PC-3 (cell line): ENCODE measurements at places on chromosomes 11 and 22. TPM values are rescaled to one million over a fixed set of nuclear protein-coding genes. Genes with fewer than 3 reads are reported as not detected.
A peak's percentile ranks its signal among the peaks of the same experiment; 100 is the strongest.

RAB39A gene
- not detected in 2 replicates for total RNA-seq

- DNase-seq: no peak
- H3K36me3 ChIP-seq: no peaks in the 10 kb centered on the region
- H3K27ac ChIP-seq: no peak overlapping the region
- H3K4me3 ChIP-seq: no peak overlapping the region
Observed at GRCh38 chr22:43829904-43830851, 18.1 kb upstream of the EFCAB6 start.

- H3K36me3 ChIP-seq: no peaks in the 10 kb centered on the region
- no peak overlapping the region for H3K4me3 ChIP-seq
- no peaks in the 10 kb centered on the region for H3K27me3 ChIP-seq
- no peak for DNase-seq
- no peaks in the 10 kb centered on the region for H3K4me1 ChIP-seq
Observed at GRCh38 chr11:5362017-5362625, 10.8 kb downstream of the OR51B6 start.

- no peak overlapping the region for H3K4me3 ChIP-seq
- H3K27me3 ChIP-seq: peaks cover 29% of the 10 kb centered on the region
- H3K27ac ChIP-seq: no peak overlapping the region
Observed at GRCh38 chr11:126891556-126892217, 108.9 kb downstream of the KIRREL3 start.

- H3K36me3 ChIP-seq: peaks cover 14% of the 10 kb centered on the region; the same call in 1 of the 2 replicates
- H3K4me1 ChIP-seq: peaks cover 10% of the 10 kb centered on the region
- H3K4me3 ChIP-seq: no peak overlapping the region
- 0 out of 2 replicates have a peak overlapping the region, but pooled peaks have one; percentile 13 for H3K27ac ChIP-seq
- DNase-seq: peak; percentile 65
Observed at GRCh38 chr22:40410272-40410671, 39.9 kb downstream of the SGSM3 start.

DNA sequence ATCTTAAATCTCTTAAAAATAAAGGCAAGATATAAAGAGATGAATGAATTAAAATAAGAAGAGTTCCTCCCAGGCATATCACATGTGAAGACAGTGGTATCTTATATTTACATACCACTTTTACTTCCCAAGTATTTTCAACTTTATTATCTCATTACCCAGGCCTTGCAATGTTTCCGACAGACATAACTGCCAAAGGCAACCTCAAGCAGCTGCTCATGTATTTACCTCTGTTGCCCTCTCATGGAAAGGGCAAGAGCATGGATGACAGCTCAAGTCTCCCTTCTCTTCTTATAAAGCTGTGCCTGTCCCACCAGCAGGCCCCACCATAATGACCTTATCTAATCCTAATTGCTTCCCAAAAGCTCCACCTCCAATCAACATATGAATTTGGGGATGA is 894.2 kb downstream of the NTM start:
- H3K4me3 ChIP-seq: no peak overlapping the region
- no peak for DNase-seq
- peaks cover 13% of the 10 kb centered on the region; the same call in 1 of the 2 replicates for H3K27me3 ChIP-seq

- no peaks in the 10 kb centered on the region for H3K4me1 ChIP-seq
- H3K4me3 ChIP-seq: no peak overlapping the region
- H3K36me3 ChIP-seq: no peaks in the 10 kb centered on the region
- peaks cover 97% of the 10 kb centered on the region for H3K27me3 ChIP-seq
- no peak for DNase-seq
Observed at GRCh38 chr11:107621081-107621480, 30.1 kb downstream of the ELMOD1 start.

DNA sequence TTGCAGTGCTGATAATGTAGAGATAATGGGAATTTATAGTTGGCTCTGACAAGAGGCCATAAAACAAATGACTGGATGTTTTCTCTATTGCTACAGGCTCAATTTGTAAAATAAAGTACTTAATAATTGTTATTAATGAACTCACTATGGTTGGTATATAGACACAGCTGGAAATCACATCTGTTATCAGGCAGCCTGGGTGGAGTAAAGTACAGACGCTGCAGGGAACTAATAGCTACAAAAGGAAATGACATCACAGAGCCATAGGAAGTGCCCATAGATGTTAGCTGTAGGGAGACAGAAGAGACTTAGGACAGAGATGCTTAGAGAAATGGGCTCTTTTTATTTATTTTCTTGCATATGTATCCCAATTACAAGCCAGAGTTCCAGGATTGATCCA is 81.0 kb upstream of the SNX19 start:
- no peak overlapping the region for H3K4me3 ChIP-seq
- H3K27me3 ChIP-seq: no peaks in the 10 kb centered on the region
- DNase-seq: no peak
- no peaks in the 10 kb centered on the region for H3K36me3 ChIP-seq
- peaks cover 38% of the 10 kb centered on the region for H3K4me1 ChIP-seq

DNA sequence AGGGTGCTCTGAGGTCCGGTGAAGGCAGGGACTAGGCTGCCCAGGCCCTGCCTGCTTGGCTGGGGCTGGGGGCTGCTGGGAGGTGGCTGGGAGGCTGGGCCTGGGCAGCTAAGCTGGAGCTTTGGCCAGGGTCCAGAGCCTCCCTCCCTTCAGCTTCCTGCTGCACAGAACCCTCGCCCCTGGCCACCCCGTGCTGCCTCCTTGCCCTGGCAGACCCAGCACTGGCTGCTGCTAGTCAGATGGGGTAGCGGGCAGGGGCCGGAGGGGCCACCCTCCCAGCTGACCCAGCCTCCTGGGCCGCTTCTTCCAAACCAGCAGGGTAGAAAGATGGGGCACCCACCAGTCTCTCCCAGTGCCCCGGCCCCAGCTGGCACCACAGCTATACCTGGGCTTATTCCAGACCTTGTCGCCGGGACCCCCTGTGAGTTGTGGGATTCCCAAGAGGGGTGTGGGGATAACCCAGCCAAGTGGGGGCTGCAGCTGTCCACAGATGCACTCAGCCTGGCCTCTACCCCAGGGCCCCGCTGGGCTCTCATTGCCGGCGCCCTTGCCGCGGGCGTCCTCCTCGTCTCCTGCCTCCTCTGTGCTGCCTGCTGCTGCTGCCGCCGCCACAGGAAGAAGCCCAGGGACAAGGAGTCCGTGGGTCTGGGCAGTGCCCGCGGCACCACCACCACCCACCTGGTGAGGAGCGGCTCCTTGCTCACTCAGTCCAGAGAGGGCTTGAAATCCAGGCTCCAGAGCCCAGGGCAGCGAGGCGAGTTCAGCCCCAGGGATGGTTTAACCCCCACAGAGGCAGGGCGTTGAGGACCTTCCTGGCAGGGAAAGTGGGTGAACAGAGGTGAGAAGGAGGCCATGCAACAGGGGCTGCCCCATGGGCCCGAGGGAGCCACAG is at the start of gene SYT8:
SYT8 (plus strand) TSS at position 212 of the 892 bp plus-strand sequence; CDS start at position 328, 116 bp downstream.
- H3K4me1 ChIP-seq: peaks cover 37% of the 10 kb centered on the region
- H3K36me3 ChIP-seq: no peaks in the 10 kb centered on the region
- DNase-seq: no peak
- H3K27me3 ChIP-seq: no peaks in the 10 kb centered on the region
